ENCODE measurements at places on chromosomes 12 and 14. TPM values are rescaled to one million over a fixed set of nuclear protein-coding genes. Genes with fewer than 3 reads are reported as not detected.
A peak's percentile ranks its signal among the peaks of the same experiment; 100 is the strongest.

Gene RPS26
- 62.2 TPM for total RNA-seq

Gene NDUFA9
- total RNA-seq, result 55.6 TPM

Gene CCDC175
- total RNA-seq, result not detected

Gene RXYLT1
- 6.0 TPM for total RNA-seq

Gene CNTN1
- 1.2 TPM for total RNA-seq

Gene SMCO3
- total RNA-seq, result 0.59 TPM

Gene VDR
- 0.25 TPM for total RNA-seq

Gene ARHGAP9
- total RNA-seq, result 7.7 TPM

GRCh38 chr12:89507015-89507824 is 17.4 kb downstream of the GALNT4 start:
- H3K4me1 ChIP-seq, result no peaks in the 10 kb centered on the region
- no peaks in the 10 kb centered on the region for H3K36me3 ChIP-seq
- no peak overlapping the region for H3K27ac ChIP-seq

DNA sequence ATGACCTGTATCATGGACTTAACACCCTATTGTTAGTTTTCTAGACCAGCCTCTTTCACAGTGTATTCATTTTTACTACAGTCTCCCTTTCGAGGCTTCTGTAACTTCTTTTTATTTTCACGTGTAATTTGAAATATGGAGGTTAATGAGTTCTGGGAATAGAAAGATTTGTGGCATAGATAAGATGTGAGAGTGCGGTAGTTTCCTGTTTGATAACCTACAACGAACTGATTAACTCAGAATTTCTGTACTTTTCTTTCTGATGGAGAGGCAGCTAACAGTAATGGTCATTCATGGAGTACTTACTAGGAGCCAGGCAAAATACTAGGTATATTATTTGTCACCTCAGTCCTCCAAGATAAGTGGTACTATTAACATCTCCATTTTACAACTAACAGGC is 21.2 kb downstream of the POLR3B start:
- no peaks in the 10 kb centered on the region for H3K4me1 ChIP-seq
- no peak overlapping the region for H3K4me3 ChIP-seq
- H3K27me3 ChIP-seq, result no peaks in the 10 kb centered on the region
- DNase-seq, result no peak
- peaks cover 11% of the 10 kb centered on the region for H3K36me3 ChIP-seq

DNA sequence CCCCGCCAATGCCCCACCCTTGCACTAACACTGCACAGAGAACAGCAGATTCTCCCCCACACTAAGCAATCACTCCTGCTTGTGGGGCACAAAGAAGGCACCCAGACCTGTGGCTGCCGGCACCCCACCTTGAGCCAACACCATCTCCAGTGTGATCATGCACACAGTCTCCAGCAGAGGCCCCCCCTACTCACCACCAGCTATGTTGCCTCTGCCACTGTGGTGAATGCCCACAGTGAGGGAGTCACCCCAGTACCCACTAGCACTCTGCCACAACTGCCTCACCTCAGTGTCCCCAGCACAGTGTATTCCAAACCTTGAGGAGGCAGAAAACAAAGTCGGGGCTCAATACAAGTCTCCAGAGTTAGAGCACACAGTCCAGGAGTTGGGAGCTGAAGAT is 261.7 kb upstream of the SSTR1 start:
- no peak overlapping the region for H3K4me3 ChIP-seq
- H3K27me3 ChIP-seq, result no peaks in the 10 kb centered on the region
- no peaks in the 10 kb centered on the region for H3K4me1 ChIP-seq
- DNase-seq, result no peak
- H3K27ac ChIP-seq, result no peak overlapping the region
- H3K36me3 ChIP-seq, result no peaks in the 10 kb centered on the region

DNA sequence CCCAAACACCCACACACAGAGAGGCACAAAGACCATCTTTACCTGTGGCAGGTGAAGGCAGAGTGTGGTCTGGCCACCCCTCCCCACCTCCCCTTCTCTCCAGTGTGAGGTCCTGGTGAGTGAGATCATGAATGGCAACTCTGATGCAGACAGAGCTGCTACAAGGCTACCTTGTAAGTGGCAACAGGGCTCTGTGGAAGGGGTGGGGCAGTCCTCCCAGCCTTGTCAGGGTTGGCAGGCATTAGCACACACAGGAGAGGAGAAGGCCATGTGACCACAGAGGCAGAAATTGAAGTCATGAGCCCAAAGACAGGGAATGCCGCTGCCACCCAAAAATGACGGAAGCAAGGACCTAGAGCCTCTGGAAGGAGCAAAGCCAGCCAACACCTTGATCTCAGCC is 30.7 kb downstream of the VWF start:
- no peaks in the 10 kb centered on the region for H3K36me3 ChIP-seq
- no peaks in the 10 kb centered on the region for H3K4me1 ChIP-seq
- DNase-seq, result no peak
- no peak overlapping the region for H3K27ac ChIP-seq

DNA sequence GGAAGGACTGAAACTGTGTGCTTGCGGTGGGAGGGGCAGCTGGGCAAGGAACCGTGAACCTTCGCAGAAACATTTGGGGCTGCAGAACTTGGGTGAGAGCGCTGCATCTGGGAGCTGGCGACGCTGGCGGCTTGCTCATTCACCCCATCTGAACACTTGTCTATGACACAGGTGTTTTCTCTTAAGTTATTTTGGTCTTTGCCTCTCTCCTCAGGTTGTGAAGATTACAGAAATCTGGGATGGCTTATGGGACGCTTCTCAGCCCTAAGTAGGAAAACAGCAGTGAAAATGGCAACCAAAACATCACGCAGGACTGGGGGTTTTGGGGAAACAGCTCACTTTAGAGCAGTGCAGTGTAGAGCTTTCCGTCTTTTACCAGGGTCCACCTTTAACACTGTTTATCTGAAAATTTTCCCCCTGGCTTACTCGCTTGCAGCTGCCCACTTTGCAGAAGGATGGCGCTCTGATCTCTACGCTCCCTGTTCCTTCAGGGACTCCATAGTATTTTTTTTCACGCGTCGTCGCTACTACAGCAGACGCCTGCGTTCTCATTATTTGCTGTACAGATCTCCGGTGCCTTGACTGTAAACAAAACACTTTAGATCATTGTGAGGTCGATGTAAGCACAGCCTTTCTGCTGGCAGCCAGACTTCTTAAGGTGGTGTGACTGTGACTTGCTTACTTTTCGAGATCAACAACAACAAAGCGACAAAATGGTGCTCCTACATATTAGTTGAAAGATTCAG is 2.7 kb upstream of the CDKN1B start:
- peaks cover 13% of the 10 kb centered on the region for H3K4me1 ChIP-seq
- H3K4me3 ChIP-seq, result no peak overlapping the region
- H3K27me3 ChIP-seq, result no peaks in the 10 kb centered on the region
- peak; percentile 42 for DNase-seq
- H3K27ac ChIP-seq, result peak overlapping the region; percentile 62
- H3K36me3 ChIP-seq, result no peaks in the 10 kb centered on the region

- no peaks in the 10 kb centered on the region for H3K27me3 ChIP-seq
- no peak overlapping the region for H3K4me3 ChIP-seq
- peaks cover 19% of the 10 kb centered on the region for H3K4me1 ChIP-seq
- peak; percentile 29 for DNase-seq
These were observed 16.4 kb upstream of the CACNA2D4 start for GRCh38 chr12:1934831-1935230.

- peak overlapping the region; percentile 99 for H3K27ac ChIP-seq
- no peak for DNase-seq
- no peaks in the 10 kb centered on the region for H3K36me3 ChIP-seq
- H3K4me3 ChIP-seq, result peak overlapping the region; percentile 70
These were observed 49.5 kb downstream of the PPP2R5C start for GRCh38 chr14:101810897-101811621.

- H3K27ac ChIP-seq, result no peak overlapping the region
- DNase-seq, result no peak
- H3K4me1 ChIP-seq, result peaks cover 5% of the 10 kb centered on the region
- no peak overlapping the region for H3K4me3 ChIP-seq
- no peaks in the 10 kb centered on the region for H3K27me3 ChIP-seq
These were observed 106.8 kb downstream of the NUAK1 start for GRCh38 chr12:106031761-106032622.

- H3K4me3 ChIP-seq, result no peak overlapping the region
- H3K36me3 ChIP-seq, result no peaks in the 10 kb centered on the region
- H3K27ac ChIP-seq, result no peak overlapping the region
- H3K27me3 ChIP-seq, result no peaks in the 10 kb centered on the region
- H3K4me1 ChIP-seq, result no peaks in the 10 kb centered on the region
- no peak for DNase-seq
These were observed 329.2 kb downstream of the PCNX1 start for GRCh38 chr14:71236487-71236886.

DNA sequence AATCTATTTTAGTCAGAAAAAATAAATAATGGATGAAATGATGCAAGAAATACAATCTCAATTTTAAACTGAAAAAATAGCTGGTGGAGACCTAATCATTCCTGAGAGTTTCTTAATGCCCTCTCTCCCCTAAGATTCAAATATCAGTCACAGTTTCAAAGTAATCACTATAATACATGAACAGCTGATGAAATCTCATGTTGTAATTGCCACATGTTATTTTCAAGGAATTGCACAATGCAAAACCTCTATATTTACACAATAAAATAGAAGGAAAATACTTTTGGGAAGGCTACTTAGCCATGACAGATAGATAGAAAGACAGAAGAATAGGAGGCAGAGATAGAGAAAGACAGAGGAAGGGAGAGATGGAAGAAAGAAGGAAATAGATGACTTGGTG is 18.2 kb downstream of the IFNG-AS1 start:
- H3K27ac ChIP-seq, result peak overlapping the region; percentile 37
- no peak for DNase-seq
- no peak overlapping the region for H3K4me3 ChIP-seq
- no peaks in the 10 kb centered on the region for H3K27me3 ChIP-seq
- peaks cover 8% of the 10 kb centered on the region for H3K4me1 ChIP-seq

DNA sequence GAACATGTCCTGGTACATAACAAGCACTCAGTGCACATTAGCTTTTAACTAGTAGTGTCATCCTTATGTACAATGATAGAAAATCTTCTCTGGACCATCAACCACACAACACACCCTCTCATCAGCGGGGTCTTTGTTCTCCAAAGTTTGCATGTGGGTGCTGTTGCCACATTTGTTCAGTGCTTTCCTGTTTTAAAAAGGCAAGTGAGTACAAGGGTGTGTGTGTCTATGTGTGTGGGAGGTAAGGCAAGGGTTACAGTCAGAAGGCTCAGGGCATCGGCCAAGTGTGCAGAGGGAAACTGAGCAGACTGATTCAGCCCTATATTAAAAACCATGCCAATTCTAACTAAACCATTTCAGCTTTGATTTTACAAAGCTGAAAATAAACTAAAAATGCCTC is 17.9 kb downstream of the KRT76 start:
- no peak for DNase-seq
- H3K27me3 ChIP-seq, result no peaks in the 10 kb centered on the region
- H3K36me3 ChIP-seq, result no peaks in the 10 kb centered on the region

DNA sequence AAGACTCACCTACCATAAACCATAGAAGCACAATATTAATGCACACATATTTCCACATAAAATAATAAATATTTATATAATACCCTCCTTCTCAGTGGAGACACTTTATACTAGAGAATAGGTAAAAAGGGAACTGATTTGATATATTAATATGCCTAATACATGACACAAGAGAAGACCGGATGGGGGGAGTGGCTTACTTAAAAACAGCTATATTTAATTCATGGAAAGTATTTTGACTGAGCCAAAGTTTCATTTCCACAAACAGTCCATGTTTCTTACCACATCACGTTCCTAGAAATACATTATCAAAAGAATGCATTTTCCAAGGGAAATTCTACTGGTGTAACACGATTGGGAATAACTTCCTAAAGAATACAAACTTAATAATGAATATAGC is 63.4 kb downstream of the ITPR2 start:
- H3K4me1 ChIP-seq, result peaks cover 46% of the 10 kb centered on the region
- no peaks in the 10 kb centered on the region for H3K36me3 ChIP-seq
- no peak for DNase-seq
- H3K27ac ChIP-seq, result peak overlapping the region; percentile 25
- H3K27me3 ChIP-seq, result no peaks in the 10 kb centered on the region
- no peak overlapping the region for H3K4me3 ChIP-seq

DNA sequence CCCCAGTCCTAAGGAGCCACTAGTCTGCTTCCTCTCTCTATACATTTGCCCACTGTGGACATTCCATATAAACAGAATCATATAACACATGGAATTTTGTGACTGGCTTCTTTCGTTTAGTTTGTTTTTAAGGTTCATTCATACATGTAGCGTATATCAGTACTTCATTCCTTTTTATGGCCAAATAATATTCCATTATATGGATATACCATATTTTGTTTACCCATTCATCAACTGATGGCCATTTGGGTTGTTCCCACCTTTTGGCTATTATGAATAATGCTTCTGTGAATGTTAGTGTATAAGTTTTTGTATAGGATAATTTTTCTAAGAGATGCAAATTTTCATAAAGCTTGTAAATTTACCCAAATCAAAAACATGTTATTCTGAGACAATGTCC is 4.4 kb downstream of the CRY1 start:
- H3K4me3 ChIP-seq, result no peak overlapping the region
- no peaks in the 10 kb centered on the region for H3K4me1 ChIP-seq
- no peaks in the 10 kb centered on the region for H3K36me3 ChIP-seq
- DNase-seq, result no peak

DNA sequence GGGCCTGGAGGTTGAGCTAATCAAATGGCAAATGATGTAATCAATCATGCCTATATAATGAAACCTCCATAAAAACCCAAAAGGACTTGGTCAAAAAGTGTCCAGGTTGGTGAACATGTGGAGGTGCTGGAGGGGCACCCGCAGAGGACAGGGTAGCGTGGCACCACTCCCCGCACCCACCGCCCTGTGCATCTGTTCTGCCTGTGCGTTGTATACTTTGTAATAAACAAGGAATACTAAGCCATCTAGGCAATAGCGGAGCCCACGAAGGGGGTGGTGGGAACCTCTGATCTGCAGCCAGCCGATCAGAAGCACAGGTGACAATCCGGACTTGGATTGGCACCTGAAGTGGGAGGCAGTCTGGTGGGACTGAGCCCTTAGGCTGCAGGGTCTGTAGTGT is 75.8 kb upstream of the GPR68 start:
- no peaks in the 10 kb centered on the region for H3K4me1 ChIP-seq
- no peak for DNase-seq
- H3K36me3 ChIP-seq, result no peaks in the 10 kb centered on the region
- H3K27me3 ChIP-seq, result no peaks in the 10 kb centered on the region
- H3K4me3 ChIP-seq, result no peak overlapping the region

GRCh38 chr12:118746176-118746575 is 235.2 kb upstream of the SRRM4 start:
- DNase-seq, result no peak
- no peak overlapping the region for H3K4me3 ChIP-seq
- no peaks in the 10 kb centered on the region for H3K36me3 ChIP-seq
- H3K27me3 ChIP-seq, result no peaks in the 10 kb centered on the region

DNA sequence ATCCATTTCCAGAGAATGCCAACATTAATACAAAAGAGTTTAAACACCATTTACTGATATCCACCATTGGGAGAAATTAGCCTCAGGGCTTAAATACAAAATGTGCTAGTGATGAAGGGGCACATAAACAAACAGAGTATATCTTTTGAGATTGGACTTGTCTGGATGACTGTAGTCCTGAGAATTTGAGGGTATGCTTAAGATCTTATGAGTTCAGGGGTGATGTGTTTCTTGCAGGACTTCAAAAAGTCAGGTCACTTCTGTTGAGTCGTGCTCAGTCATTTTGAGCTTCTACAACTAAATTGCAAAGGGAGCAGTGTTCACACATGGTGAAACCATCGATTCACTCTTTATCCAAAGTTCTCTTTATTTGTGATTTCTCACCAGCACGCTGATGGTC is 425.7 kb downstream of the ATP23 start:
- H3K27me3 ChIP-seq, result no peaks in the 10 kb centered on the region
- no peak for DNase-seq
- no peaks in the 10 kb centered on the region for H3K36me3 ChIP-seq
- H3K4me1 ChIP-seq, result no peaks in the 10 kb centered on the region

Data from liver (tissue), 10 donors.